ENCODE measurements at places on chromosomes 12 and 14.

- no peak for DNase-seq
Measured at GRCh38 chr12:100798286-100799160, 3.9 kb downstream of the ANO4 start.

- no peak for DNase-seq
Measured at GRCh38 chr12:18703321-18703720, 34.5 kb downstream of the PLCZ1 start.

GRCh38 chr12:6771091-6771495, 1.2 kb upstream of the LAG3 start:
- no peak for DNase-seq

DNA sequence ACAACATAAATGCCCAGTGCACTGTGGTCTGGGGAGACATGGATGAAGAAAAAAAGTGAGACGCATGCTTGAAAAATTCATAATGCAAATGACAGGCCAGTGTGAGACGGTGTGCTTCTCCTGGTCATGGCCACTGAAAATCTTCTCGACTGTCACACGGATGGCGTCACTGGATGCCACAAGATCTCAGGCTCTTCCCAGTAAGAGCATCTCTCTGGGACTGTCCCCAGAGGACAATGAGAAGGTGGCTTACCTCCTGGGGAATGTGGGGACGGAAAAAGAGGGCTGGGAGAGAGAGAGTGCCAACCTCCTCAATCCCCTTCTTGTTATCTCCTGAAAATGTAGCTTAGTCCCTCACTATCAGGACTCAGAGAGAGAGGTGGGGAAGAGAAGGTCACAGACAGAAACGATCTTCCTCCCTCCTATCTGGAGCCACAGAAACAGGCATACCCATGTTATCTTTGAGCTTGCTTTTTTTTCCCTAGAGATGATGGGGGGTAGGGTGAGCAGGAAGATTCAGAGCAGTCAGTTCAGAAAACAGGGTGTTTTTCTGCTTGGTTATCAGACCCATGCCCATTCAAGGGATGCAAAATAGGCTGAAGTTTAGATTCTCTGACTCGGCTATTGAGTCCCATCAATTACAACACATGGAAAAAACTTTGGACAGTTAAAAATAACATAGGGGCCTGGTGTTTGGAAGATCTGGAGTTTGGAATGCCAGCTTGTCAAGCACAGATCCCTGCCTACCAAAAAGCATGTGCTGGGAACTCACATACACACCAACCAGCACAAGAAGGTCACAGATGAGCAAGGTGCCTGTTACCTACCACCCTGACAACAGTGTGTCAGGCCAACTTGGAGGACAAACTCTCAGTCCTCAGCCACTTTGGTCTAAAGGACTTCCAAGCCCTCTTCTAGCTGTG, 24.2 kb downstream of the DPF3 start:
- DNase-seq = no peak

DNA sequence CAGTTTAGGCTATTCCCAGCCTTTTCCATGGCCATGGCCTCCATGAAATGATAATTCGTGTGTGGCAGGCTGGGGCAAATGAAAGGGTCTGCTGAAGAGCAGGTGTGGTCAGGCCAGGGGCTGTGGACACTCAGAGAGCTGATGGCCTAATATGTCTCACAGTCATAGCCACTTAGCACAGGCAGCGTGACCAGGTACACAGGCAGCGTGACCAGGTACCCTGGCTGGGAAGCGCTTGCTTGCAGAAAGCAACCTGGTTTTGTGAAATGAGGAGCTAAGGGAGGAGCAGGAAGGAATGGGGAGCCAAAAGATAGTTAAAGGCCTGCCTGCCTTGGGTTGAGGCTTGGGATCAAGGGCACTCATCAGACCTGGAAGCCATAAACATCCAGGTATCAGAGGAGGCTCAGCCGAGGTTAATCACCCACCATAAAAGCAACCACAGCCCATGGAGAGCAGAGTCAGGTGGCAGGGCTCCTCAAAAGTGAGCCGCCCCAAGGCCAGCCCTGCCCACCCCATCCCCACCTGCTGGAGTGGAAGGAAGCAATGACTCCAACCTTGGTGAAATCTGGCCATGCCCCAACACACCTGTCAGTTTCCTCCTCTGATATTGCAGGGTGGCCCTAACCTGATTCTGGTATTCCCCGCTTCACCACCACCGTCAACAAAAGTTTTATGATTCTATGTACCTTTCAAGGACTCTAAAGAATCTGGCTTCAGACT, 8.0 kb upstream of the KRT8 start:
- DNase-seq = no peak

DNA sequence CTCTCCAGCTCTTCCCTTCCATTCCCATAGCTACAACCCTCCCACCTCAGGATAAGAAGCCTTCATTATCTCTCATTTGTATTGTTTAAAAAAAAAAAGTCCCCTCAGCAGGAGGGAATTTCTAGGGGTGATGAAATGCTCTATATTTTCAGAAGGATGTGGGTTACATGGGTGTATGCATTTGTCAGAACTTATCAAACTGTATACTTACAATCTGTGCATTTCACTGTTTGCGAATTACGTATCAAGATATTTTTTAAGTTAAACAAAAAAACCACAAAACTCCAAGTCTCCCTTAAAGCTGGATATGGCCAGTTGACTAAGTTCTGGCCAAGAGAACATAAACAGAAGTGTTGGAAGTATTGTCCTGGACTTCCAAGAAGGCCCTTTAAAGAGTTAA, 2.0 kb upstream of the FKBP11 start:
- no peak for DNase-seq

DNA sequence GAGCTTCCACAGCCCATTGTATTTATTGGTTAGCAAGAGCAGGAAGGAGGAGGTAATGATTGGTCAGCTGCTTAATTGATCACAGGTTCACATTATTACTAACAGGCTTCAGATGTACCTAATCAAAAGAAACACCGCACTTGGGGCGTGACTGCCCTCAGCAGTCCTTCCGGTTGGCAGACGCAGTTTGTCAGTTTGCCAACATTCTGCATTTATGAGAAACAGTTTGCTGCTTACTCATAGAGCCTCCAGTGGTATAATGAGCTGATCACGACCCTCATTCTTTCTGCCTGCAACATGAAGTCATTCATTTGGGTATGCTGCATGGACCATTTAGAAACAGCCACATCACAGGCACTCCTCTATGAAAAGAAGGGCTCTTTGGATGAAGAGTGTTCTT, 42.5 kb upstream of the PPM1H start:
- no peak for DNase-seq

DNA sequence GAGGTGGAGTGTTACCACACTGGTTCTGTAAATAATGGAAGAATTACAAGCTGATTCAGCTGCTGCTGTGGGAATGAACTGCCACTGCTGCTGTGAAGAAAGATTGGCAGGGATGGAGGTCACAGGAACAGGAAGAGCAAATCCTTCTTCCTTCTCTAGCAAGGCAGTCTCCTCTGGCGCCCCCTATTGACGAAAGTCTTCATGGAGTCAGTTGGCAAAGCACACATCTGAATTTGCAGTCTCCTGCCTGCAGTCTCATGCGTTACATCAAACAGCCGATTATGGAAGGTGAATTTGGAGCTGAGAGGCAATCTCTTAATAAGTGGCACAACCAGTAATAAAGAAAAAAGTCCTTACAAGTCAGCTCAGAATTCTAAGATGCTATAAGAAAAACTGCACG, 106.0 kb upstream of the TMTC1 start:
- DNase-seq = peak; percentile 29

GRCh38 chr12:7542046-7542445, 38.5 kb upstream of the CD163 start:
- DNase-seq = no peak

DNA sequence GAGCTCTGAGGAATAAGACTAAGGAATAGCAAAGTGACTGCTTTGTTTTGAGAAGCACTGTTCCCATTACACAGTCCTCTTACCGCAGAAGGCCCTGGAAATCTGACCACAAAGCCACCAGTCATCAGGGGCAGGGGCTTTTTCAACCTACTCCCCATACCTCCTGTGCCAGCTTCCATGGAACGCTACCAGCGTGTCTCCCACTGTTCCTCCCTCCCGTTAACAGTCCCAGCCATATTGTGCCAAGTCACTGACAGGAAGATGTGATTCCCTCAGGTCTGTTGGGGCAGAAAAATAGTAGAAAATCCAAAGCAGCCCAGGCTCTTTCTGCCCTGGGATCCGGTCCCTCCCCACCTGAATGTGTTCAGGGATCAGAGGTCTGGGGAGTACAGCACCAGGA, 46.6 kb upstream of the VPS33A start:
- no peak for DNase-seq

GRCh38 chr12:43921666-43922337, 85.9 kb downstream of the TMEM117 start:
- DNase-seq = no peak

DNA sequence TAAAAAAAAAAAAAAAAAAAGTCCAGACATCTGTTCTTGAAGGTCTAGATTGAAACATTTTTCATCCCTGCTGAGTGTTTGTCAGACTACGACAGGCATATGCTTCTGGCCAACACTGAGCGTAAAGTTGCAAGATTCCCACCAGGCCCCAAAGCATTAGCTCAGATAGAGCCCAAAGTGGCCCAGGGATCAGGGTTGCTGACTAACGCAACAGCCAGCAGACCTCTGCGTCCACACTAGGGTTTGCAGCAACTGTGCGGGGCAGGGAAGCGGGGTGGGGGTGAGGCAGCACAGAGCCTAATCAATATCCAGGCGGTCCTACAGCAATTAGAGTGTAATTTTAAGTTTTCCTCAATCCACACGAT, 55.7 kb downstream of the SSH1 start:
- peak; percentile 51 for DNase-seq

DNA sequence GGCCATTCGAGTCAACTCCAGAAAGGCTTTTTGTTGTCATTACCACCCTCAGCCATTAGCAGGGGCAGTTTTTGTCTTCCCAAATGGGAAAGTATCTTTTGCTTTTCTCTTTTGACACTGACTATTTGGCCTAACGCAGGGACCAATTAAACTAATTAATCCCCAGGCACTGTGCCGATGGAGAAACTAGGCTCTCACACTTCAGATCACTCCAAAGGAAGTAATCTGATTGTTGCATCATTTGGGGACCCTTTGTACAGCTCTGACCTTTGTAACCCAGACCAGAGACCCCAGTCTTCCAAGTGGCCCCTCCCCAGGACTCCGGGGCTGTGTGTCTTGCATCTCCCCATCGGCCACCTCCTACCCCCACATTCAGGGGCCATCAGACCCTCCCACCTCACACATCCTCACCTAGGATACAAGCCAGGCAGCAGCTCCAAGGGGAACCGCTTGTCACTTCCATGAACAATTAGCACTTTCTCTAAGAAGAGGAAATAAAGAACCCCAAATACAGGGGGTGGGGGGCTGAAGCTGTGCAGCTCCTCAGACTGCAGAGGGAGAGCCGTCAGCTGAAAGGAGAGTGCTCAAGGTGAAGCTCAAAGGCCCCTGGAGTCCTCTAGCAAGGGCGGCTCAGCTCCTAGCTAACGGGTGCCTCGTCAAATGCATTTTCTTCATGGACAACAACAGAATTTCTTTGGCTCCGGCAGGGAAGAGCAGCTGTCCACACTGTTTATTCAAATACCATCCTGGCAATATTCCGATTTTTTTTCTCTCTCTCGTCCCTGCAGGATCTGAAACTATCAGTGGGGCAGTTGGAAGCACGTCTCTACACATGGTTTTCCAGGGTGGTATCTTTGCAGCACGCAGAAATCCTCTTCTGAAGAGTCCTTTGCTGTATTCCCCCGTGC, 64.3 kb upstream of the DIO3 start:
- DNase-seq = peak; percentile 44

DNA sequence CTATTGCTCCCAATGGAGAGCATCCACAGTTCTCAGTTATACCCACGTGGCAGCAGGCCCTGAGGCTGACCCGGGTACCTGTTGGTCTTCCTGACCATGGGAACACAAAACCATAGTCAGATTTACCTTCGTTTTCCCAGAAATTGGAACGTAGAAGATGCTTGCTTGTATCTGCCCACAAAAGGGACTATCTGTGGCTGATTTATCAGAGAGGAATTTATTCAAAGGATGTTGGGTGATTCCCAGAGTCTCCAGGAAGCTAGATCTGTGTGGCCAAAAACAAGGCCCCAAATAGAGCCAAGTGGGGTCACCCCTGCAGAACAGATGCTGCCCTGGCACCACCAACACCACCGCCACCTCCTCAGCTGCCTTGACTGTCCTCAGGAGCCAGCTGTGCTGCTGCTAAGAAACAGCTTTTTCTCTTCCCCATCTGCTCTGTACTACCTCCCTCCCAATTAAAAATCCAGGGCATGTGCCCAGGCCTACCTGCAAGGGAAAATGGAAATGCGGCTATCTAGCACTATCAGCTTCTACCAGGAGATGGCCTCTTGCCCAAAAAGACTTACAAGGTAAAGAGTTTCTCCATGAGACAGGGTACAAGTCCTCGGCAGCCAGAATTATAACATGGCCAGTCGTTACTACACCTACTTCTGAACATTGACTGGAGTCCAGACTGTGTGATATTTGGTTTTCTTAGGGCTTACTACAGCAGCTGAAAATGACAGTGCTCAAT, 128.6 kb upstream of the PLEKHG7 start:
- no peak for DNase-seq

DNA sequence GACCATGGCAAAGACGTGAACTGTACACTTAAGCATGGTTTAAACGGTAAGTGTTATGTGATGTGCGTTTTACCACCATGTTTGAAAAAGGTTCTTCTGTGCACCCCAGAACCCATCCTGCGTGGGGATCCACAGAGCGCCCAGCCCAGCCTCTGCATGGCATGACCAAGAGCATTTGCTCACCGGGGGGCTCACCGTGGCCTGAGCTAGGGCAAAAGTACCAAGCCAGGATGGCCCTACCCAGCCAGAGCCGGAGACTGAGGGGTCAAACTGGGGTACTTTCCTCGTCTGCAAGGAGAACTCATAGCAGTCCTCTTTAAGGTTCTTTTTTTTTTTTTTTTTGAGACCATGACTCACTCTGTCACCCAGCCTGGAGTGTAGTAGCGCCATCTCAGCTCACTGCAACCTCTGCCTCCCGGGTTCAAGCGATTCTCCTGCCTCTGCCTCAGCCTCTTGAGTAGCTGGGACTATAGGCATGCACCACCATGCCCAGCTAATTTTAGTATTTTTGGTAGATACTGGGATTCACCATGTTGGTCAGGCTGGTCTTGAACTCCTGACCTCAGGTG, 16.4 kb upstream of the ANKRD9 start:
- no peak for DNase-seq

GRCh38 chr12:46332260-46332659, 40.3 kb downstream of the SLC38A2 start:
- DNase-seq = no peak

DNA sequence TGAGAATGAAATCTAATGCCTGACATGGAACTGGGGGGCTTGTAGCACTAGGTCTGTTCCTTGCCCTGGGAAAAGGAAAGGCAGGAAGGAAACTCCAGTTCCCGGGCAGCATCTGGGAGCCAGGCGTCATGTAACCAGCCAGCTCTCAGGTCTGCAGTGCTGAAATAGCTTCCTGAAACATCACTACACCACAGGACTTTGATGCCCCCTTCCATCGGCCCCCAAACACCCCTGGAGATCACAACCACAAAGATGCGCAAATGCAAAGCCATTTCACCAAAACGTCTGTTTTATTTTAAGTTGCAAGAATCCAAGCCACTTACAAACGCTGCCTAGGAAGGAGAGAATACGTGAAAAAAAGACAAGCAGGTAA, 40.9 kb downstream of the KCTD10 start:
- no peak for DNase-seq

GRCh38 chr12:76014007-76014406, 17.6 kb downstream of the PHLDA1 start:
- DNase-seq = no peak

GRCh38 chr12:98417266-98417665, 98.1 kb upstream of the TMPO start:
- DNase-seq = no peak
